ENCODE measurements at places on chromosomes 7 and 10.

- DNase-seq = no peak
Observed at GRCh38 chr10:131652438-131653139, 248.2 kb upstream of the PPP2R2D start.

- DNase-seq = no peak
Observed at GRCh38 chr7:130379921-130380860, at the start of gene CPA1. Gene CPA1, plus strand, starts transcription at chr7:130380494. Its CDS starts 27 bp downstream, at chr7:130380521.

DNA sequence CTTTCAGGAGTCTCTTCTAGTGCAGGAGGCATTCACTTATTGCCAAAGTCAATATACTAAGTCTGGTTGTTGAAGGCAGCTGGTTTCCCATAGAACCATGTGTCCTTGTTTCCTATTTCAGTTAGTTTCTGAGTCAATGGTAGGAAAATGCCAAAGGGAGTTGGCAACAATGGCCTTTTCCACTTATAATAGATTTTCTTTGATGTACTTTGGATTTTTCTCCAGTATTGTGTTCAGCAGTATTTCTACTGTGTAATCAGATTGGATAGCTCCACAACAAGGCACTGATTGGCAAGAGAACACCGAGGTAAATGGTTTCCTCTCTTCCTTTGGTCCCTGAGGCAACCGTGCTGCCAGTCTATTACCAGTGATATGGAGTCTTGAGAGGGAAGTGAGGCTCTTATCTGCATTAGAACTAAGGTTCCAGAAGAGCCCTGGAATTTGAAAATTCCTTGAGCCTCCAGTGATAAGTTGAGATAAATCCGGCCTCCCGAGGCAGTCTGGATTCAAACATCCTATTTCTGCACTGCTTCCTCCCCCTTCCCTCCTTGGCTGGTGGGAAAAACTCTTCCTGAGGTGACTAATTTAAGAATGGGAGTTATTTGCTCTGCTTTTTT is 7.9 kb upstream of the SEPTIN7 start:
- DNase-seq = no peak

GRCh38 chr10:49169776-49170175 is 18.4 kb downstream of the TMEM273 start:
- no peak for DNase-seq

GRCh38 chr7:130909881-130910672 is 176.1 kb upstream of the KLF14 start:
- DNase-seq = no peak

DNA sequence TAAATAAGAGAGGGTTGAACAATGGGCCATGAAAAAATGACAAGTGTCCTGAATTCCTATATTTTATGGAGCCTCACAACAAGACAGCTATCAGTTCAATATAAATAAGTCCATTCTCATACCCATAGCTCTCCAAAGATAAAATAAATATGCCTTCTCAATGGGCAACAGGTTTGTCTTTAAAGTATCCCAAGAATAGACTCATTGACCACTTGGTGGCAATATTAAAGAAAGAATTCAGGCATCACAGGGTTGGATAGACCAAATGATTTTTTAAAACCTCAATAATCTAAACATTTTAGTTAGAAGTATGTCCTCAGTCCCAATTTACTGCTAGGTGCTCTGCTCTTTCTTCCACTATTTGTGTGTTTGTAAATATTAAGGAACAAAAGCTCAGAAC is 165.1 kb upstream of the WNT16 start:
- DNase-seq = no peak

DNA sequence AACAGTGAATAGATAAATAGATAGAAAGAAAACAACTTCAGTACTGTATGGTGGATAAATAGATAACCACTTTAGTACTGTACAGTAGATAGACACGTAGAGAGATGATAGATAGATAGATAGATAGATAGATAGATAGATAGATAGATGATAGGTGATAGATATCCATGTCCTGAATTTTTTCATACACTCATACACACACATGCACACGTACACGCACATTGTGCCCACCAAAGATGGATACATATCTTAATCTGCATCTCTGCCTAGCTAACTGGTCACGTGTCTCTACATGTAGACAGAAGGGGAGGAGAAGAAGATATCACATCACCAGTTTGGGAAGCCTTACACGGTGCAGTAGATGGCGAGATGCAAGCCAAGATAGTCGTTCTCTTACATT is 99.2 kb downstream of the ARID5B start:
- DNase-seq = no peak

DNA sequence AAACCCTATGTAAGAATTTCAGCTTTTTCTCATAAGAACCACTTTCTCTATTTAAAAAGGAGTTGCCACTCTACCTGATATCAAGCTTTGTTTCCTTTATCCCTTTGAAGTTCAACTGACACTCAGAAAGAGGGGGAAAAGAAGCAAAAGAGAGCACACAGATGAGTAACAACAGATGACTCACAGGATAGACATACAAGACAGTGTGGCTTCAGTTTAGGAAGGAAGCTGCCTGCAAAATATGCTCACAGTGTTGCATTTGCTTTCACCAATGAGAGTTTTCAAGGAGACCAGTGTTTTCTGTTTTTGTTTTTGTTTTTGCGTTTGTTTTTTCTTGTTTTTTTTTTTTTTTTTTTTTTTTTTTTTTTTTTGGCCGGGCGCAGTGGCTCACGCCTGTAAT is 1181.6 kb downstream of the DNAJB9 start:
- DNase-seq = no peak
